IPS-NIHi11 (cell line): ENCODE measurements at places on chromosomes 7 and 10.

DNA sequence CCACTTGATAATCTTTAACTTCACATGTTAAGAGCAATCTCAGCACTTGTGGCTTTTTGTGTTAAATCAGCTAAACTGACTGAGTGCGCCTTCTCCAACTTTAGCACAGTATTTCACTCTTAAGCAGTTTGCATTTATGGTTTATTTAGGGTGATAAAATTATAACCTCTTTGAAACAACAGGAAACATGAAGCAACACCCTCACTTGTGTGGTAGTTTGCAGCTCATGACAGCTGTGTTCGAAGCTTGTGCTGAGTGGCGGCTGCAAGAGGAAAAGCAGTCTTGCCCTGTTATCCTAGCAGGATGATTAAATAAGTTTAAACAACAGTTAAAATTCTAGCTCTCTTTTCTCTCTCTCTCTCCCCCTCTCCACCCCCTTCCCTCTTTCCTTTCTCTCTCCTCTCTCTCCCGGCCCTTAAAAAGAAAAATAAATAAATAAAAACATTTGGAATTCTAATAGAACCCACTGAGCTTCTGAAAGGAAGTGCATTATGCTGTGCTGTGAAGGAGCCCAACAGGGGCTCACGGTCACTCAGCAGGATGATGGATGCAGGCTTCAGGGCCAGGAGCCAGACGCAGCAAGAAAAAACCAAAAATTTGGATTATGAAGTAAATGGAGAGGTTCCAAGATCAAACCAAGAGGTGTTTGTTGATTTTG, 25.2 kb downstream of the OGDH start:
- DNase-seq: no peak

DNA sequence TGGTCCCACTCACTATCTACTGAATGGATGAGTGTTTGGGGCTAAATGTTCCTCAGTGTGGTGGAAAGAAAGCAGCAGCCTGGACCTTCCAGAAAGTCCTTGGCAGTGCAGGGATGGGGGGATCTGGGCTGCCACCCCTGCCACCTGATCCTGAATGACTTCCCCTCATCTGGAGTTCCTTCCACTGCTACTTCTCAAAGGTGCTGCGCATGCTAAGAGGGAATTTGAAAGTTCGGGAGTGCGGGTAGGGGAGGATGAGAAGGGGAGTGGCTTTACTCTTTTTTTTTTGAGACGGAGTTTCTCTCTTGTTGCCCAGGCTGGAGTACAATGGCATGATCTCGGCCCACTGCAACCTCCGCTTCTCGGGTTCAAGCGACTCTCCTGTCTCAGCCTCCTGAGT, 1.4 kb downstream of the KLRG2 start:
- DNase-seq: no peak

- no peak for DNase-seq
Measured at GRCh38 chr10:113718969-113719822, 32.3 kb upstream of the PLEKHS1 start.

GRCh38 chr7:38507384-38507783, 123.8 kb downstream of the AMPH start:
- DNase-seq: no peak

DNA sequence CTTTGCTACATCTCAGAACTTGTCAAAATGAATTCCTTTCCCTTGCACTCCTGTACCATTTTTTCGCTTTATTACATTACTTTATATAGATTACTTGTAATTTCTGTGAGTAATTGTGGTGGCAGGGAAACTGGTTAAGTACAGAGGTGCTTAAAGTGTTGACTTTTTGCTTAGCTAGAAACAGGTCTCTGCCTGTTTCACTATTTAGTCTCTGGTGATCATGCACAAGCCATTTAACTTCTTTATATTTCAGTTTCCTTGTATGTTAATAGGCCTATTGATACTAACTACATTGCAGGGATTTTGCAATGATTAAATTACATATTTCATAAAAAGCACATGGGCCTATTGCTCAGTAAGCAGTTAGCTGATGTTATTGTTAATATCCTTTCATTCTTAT, 233.8 kb downstream of the PRKG1 start:
- no peak for DNase-seq

- DNase-seq: no peak
Measured at GRCh38 chr7:43591558-43592180, 8.8 kb downstream of the STK17A start.
